A549 treated with dexamethasone at 1 μM for 4 hours (cell line): ENCODE measurements at places on chromosomes 1 and 21. TPM values are rescaled to one million over a fixed set of nuclear protein-coding genes. Genes with fewer than 3 reads are reported as not detected.

LCE1B gene
- total RNA-seq: 0.08 TPM in 1 of 5 replicates, not detected in the others

TMPRSS3 gene
- 0.09 to 0.53 TPM (median 0.21 TPM) in 5 replicates for total RNA-seq

SLC6A9 gene
- 8.6 to 15.1 TPM (median 14.3 TPM) in 5 replicates for total RNA-seq

GNPAT gene
- 34.8 to 41.0 TPM (median 39.7 TPM) in 5 replicates for total RNA-seq

MPL gene
- 0.15 to 0.25 TPM (median 0.16 TPM) in 3 of 5 replicates, not detected in the others for total RNA-seq
